NCI-H1092 treated with DMSO at 0.1 percent for 48 hours (cell line): ENCODE measurements at places on chromosomes 7 and 10.

GRCh38 chr7:100568896-100569844, 4.5 kb downstream of the SAP25 start:
- DNase-seq = peak; percentile 78

DNA sequence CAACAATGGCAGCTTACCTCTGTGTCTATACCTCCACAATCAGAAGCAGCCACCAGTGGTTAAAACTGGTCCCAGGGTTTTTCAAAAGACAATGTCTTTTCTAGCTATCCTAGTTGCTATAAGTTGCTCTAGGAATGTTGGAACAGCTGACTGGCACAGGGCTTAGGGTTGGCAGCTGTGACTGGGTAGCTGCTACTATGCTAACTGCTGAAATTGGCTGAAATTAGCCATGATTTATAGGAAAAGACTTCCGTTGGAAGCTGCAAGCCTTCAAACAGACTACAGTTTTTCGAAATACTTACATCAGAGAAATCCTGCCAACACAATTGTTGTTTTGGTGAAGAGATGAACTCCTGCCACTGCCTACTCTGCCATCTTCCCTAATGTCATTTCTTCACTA, 102.3 kb downstream of the MKX start:
- no peak for DNase-seq

DNA sequence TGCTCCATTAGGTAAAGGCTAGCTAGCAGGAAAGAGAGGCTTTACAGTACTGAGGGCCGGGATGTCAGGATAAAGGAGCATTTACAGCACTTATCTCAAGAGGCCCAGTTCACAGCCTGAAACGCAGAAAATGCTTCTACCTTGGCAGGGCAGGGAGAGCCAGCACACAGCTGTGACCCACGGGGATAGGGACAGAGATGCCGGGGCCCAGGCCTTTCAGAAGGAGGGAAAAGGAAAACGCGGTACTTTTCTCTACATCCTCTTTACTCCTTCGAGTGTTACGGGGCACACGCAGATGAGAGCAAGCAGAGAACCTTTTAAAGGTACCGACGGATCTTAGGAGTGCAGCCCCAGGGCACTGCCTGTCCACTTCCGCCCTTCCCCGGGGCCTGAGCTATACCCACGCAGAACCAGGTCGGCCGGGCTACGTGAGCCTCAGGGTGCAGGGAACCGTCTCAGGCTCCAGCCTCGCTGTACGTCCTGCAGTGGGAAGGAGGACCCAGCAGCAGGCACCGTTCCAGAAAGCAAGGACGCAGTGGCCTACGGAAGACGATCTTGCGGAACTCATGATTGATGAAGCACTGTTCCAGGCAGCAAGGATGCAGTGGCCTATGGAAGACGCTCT, 232.3 kb downstream of the ELFN1 start:
- DNase-seq = no peak

DNA sequence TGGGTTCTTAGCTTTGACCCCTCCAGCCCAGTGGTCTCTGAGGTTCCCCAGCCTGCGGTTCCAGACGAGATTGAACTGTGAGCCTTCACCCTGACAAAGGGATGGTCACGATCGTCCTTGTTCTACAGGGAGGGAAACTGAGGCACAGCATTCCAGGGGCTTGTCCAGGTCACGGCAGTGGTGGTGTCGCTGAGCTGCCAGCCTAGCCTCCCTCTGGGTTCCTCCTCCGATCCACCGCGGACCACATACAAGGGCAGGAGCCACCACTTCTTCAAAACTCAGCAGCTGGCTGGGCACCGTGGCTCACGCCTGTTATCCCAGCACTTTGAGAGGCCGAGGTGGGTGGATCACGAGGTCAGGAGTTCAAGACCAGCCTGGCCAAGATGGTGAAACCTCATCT, 35.8 kb downstream of the ELFN1 start:
- DNase-seq = no peak

- no peak for DNase-seq
These were observed 55.0 kb downstream of the CCNY start for GRCh38 chr10:35391153-35391953.

- DNase-seq = no peak
These were observed 329.4 kb upstream of the ZNF32 start for GRCh38 chr10:43978091-43978490.

GRCh38 chr10:130814610-130815009, 496.9 kb downstream of the TCERG1L start:
- DNase-seq = no peak

DNA sequence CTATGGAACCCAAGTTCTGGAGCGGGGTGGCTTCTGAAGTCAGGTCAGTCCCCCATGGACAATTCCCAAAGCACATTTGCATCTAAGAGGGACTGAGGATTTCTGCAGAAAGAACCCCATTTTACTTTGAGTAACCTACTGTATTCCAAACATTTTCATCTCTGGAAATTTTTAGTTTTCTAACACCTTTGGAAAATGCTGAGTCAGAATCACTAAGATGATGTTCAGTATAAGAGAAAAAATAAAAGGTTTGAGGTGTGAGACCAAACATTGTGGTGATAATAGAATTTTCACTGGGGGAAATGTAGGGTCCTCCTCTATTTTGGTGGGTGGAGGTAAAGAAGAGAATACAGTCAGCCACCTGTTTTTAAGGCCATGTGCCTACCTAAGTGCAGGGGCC, 227.1 kb downstream of the LRMDA start:
- DNase-seq = no peak

- DNase-seq = no peak
These were observed 138.0 kb downstream of the CDH23 start for GRCh38 chr10:71534568-71535194.

DNA sequence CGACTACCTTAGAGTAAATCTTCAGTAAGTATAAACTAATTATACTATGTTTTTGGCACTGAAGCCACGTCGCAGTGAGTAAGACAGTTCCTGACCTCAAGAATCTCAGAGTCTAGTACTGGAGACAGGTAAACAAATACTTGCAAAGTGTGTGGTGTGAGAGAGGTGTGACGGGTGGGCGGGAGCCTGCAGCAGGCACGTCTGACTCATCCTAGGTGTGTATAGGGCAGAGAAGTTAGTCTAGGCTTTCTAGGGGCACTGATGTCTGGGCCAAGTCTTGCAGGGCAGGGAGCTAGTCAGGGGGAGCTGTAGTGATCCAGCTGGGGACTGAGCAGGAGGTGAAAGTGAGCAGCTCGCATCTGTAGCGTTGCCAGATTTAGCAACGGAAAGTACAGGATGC, 35.9 kb upstream of the SFTPD start:
- DNase-seq = no peak

DNA sequence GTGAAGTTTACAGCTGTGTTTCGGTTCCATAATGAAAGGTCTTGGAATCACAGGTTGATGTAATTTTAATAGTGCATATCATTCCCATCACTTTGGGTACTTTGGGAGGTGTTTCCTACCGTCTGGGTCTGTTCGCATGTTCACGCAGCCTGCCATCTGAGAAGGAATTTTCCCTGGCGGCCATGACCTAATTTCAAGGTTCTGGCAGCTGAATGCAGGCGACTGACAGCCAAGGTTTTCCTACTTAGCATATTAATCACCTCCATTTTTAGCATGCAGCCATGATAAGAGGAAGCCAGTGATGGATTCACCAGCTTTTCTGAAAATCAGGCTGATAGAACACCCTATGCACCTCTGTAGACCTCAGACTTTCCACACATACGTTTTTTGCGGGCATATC, 319.1 kb upstream of the TMEM229A start:
- DNase-seq = no peak

GRCh38 chr7:23863209-23863787, 153.3 kb downstream of the STK31 start:
- peak; percentile 35 for DNase-seq

DNA sequence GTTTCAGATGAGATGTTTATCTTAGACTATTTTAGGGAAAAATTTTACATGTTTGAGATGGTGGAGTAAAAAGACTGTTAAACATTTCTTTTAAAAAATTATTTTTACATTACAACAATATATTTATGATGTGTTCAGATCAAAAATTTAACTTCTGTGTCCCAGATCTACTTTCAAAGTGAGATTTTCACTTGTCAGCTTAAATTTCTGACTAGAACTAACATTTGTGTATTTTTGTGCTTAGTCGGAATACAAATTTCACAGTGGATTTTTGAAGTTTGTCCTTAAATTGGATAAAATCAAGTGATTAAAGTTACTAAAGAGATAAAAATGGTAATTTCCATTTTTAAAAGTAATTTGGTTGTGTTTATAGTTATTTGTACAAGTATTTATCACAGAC, 24.9 kb downstream of the TMEM106B start:
- no peak for DNase-seq

DNA sequence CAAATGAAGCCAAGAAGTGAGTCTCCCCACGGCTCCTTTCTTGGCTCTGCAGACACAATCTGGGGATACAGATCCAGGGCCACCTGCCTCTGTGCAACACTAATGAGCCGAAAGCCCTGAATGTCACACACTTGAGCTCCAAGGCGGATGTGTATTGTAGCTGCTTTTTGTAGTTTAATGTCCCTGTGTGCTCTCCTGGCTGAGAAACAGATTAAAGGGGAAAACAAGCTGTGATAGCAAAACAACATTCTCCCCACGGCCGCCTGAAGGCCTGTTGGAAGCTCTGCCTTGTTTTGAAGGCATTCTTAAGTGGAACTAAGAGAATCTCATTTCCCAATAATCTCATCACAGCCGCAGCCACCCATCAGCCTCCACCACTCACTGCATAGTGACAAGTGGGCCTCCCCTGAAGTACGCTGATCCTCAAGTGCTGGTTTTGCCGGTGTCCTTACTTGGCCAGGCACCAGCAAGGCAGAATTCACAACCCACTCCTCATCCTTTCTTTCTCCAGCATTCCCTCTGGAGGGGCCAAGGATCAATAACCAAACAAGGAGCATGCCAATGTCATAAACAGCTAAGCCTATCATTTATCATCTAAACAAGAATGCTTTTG, 44.4 kb upstream of the AMPH start:
- peak; percentile 86 for DNase-seq

DNA sequence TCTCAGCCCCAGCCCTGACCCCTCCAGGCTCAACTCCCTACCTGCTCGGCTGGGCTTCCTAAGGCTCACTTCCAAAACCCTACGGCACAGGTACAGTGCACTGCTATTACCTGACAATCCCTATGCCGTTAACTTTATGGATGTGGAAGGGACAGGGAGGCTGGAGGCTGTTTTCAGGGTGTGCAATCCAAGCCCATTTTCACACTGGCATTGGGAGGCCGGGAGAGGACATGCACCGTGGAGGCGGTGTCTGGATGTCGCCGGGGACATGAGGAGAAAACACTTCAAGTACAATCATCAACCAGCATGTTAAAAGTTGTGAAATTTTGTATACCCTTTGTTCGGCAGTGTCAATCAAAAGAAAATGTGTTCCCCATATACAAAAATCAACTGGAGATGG, 80.1 kb downstream of the MAD1L1 start:
- no peak for DNase-seq

DNA sequence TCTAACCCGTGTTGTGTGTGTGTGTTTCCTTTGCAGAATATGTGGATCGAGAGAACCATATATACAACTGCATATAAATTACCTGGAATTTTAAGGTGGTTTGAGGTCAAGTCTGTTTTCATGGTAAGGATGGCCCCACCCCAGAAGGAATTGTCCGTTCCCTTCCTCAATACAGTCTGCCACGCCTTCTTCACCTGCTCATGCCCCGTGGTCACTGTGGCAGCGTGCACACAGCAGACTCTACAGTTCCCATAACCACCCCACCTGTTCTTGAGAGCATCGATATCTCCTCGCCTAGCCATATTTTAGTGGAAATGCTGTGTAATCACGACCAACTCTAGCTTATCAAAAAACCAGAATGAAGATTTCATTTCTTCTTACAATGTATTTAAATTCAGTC, 134.0 kb upstream of the NPS start:
- DNase-seq = no peak

DNA sequence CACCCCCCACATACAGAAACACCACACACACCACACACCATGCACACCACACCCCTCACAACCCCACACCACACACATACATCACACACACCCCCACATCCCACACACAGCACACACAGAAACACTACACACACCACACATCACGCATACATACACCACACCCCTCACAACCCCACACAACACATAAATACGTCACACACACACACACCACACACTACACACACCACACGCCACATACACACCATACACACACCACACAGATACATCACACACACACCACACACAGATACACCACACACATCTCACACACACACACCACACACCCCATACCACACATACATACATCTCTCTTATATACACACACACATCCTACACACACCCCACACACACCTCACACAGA, 126.2 kb downstream of the ANLN start:
- no peak for DNase-seq

- no peak for DNase-seq
These were observed 18.4 kb upstream of the EXOC6 start for GRCh38 chr10:92829786-92830377.

DNA sequence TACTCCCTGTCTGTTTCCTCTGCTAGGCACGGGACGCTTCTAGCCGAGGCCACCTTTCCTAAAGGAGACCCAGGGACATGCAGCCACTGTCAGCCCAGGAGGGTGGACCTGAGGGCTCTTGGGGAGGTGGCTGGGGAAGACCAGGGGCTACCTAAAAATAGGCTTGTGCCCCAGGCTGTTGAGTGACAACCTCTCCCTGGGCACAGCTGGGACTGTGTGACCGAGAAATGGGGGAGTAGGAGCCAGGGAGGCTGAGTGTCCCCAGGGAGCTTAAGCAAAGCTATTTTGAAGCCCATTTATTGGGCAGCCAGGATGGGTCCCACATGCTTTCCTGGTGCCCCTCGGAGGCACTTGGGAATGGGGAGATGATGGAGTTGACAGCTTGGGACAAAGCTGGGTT, 63.8 kb downstream of the CALML3 start:
- DNase-seq = no peak

GRCh38 chr10:71276873-71277272, 42.2 kb upstream of the SLC29A3 start:
- no peak for DNase-seq

DNA sequence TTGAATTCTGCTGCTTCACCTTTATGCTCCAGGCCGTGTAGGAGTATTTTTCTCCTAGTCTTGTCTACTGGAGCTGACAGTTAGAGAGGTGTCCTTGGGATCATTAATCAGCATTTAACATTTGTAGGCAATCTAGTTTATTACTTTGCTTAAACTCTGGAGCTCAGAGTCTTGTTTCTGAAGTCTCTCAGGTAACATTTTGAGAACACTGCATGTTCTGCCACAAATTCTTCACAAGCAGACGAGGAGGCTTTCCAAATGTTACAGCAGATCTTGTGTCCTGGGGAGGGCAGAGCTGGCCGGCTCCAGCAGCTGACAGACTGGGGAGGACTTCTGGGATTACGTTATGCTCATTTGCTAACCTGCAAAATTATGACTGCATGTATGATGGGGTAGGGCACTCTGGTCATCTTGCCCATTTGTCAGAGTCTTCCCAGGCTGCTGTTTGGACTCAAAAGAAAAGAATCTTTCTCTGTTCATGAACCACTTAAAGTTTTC, 50.5 kb downstream of the GALNT17 start:
- DNase-seq = no peak

- DNase-seq = no peak
These were observed 115.6 kb downstream of the ELMO1 start for GRCh38 chr7:37333075-37333474.

DNA sequence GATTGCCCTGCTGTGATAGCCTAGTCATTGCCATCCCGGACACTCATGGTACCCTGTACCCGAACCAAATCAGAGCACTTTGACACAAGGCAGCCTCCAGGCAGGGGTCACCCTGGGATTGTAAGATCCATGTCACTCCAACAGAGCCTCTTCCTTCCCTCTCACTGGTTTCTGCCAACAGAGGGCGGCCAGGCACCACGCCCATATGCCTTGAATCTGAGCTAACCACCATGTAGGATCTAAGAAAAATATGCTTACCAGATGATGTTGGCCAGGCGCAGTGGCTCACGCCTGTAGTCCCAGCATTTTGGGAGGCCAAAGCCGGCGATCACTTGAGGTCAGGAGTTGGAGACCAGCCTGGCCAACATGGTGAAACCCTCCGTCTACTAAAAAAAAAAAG, 389.2 kb upstream of the KLF6 start:
- DNase-seq = no peak
